Articular chondrocyte of knee joint (primary cell): ENCODE measurements at places on chromosomes 1 and 21. TPM values are rescaled to one million over a fixed set of nuclear protein-coding genes. Genes with fewer than 3 reads are reported as not detected.

The PLA2G2C gene
- total RNA-seq: not detected in 2 replicates

The MSH4 gene
- 0.13 and 4.3 TPM in 2 replicates for total RNA-seq

The CRP gene
- not detected in 2 replicates for total RNA-seq

The CXADR gene
- under 0.01 TPM in 1 of 2 replicates, not detected in the other for total RNA-seq

The CACHD1 gene
- 17.1 and 20.1 TPM in 2 replicates for total RNA-seq

The TNN gene
- not detected in 2 replicates for total RNA-seq
